IMR-90 (cell line): ENCODE measurements at places on chromosomes 11 and 22. TPM values are rescaled to one million over a fixed set of nuclear protein-coding genes. Genes with fewer than 3 reads are reported as not detected.
A peak's percentile ranks its signal among the peaks of the same experiment; 100 is the strongest.

MIOX gene
- not detected in 2 replicates for polyA plus RNA-seq

SLC22A25 gene
- not detected in 2 replicates for polyA plus RNA-seq

DDIAS gene
- 4.3 and 4.6 TPM in 2 replicates for polyA plus RNA-seq

DNA sequence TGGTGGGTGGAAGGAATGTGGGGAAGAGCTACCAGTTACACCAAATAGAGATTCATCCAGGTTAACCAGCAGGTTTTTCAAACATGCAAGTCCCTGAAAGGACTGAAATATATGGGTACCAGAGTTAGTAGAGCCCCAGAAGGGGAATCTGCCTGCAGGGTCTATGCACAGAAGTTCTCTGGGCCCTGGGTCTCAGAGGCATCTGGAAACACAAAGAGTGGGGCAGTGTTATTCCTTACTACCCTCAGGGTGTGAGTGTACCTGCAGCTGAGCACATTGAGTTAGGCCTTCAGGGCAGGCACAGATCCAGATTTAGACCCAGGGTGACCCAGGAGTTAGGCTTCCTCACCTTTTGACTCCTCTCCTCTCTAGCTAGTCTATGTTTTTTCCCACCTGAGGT is 43.9 kb upstream of the SWAP70 start:
- H3K27ac ChIP-seq, result no peak overlapping the region
- H3K27me3 ChIP-seq, result no peaks in the 10 kb centered on the region

GRCh38 chr11:96062134-96062533 is 138.2 kb upstream of the MTMR2 start:
- H3K36me3 ChIP-seq, result no peaks in the 10 kb centered on the region; the same call in 1 of the 2 replicates
- peak; percentile 51 for DNase-seq
- H3K4me3 ChIP-seq, result no peak overlapping the region
- H3K4me1 ChIP-seq, result peaks cover 17% of the 10 kb centered on the region
- H3K27me3 ChIP-seq, result no peaks in the 10 kb centered on the region

- 0 out of 2 replicates have a peak, but pooled peaks cover 3% of the 10 kb centered on the region for H3K4me1 ChIP-seq
- no peak overlapping the region for H3K27ac ChIP-seq
- peaks cover 1% of the 10 kb centered on the region; the same call in 1 of the 2 replicates for H3K36me3 ChIP-seq
- DNase-seq, result peak; percentile 13
These were observed 2.3 kb downstream of the EXT2 start for GRCh38 chr11:44097821-44098220.

MS4A7 gene
- not detected in 2 replicates for polyA plus RNA-seq

LMO1 gene
- polyA plus RNA-seq, result not detected in 2 replicates

DNA sequence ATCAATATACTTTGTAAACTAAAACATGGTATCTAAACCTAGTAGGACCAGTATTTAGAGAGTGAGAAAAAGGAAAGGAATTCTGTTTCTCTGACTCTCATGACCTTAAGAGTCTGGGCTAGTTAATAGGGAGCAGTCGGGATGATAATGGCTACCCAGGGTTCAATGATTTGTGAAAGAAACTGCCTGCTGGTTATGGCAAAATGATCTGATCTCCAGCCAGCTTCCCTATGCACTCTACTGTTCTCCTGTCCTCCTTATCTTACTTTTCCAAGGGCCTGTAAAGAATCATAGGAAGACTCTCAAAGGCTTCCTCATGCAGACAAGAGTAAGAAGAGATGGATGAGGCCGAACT is 193.1 kb upstream of the PITPNB start:
- DNase-seq, result no peak
- no peak overlapping the region for H3K27ac ChIP-seq
- H3K4me3 ChIP-seq, result no peak overlapping the region
- peaks cover 9% of the 10 kb centered on the region; the same call in 1 of the 2 replicates for H3K36me3 ChIP-seq
- peaks cover 20% of the 10 kb centered on the region for H3K4me1 ChIP-seq
- H3K27me3 ChIP-seq, result no peaks in the 10 kb centered on the region

DNA sequence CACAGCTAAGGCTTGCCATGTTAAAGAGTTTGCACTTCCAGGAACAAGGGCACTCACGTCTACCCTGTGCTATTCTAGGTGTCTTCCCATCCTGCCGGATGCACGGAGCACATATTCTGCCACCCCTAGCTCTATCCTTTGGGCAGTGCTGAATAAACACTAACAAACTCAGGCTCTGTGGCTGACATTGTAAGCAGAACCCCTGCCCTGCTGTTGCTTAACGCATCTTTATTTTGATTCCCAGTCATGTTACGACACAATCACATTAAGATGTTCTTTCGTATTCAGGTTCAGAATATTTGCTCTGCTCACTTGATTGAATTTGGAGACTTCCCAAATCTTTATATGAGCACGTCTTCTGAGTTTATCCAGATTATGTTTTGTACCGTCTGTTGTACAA is 3.7 kb upstream of the HDHD5 start:
- peaks cover 2% of the 10 kb centered on the region; the same call in 1 of the 2 replicates for H3K27me3 ChIP-seq
- H3K36me3 ChIP-seq, result no peaks in the 10 kb centered on the region
- H3K4me3 ChIP-seq, result no peak overlapping the region
- no peak overlapping the region for H3K27ac ChIP-seq

FOLR3 gene
- 0.27 and 0.29 TPM in 2 replicates for polyA plus RNA-seq

LRRC32 gene
- 13.0 and 13.7 TPM in 2 replicates for polyA plus RNA-seq

- no peak overlapping the region for H3K27ac ChIP-seq
These were observed 153.7 kb downstream of the FEZ1 start for GRCh38 chr11:125342281-125342930.

GRCh38 chr11:76162336-76163288 is 43.7 kb downstream of the WNT11 start:
- peaks cover 55% of the 10 kb centered on the region for H3K27me3 ChIP-seq
- no peak overlapping the region for H3K27ac ChIP-seq
- peaks cover 4% of the 10 kb centered on the region; the same call in 1 of the 2 replicates for H3K4me1 ChIP-seq
- no peaks in the 10 kb centered on the region for H3K36me3 ChIP-seq
- DNase-seq, result no peak

DNA sequence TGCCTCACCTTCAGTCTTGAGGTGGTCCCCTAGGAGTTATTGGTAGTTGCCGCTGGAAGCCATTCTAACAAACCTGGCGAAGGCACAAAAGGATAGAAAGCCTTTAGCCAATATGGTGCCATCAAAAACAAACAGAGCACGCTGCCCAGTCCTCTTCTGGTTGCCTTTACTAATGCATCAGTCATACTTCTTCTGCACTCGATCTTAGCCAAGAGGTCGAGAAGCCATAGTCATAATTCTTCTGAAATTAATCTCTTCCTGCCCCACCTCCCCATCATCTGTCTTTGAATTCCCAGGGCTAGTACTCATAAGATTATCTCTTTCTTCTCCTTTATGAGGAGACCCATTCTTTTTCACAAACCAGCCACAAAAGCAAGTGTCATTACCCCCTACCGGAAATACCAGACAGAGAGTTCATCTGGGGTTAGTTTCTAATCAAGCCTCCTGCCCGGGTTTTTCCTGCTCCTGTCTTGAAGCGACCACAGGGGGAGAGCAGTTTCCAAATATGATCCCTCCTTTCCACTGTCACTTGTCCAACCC is 21.4 kb upstream of the EHF start:
- H3K4me1 ChIP-seq, result peaks cover 19% of the 10 kb centered on the region
- no peak overlapping the region for H3K4me3 ChIP-seq
- no peaks in the 10 kb centered on the region for H3K36me3 ChIP-seq
- H3K27ac ChIP-seq, result peak overlapping the region; percentile 47; the same call in 1 of the 2 replicates
- no peaks in the 10 kb centered on the region for H3K27me3 ChIP-seq
- peak; percentile 79 for DNase-seq

GRCh38 chr11:123544631-123545375 is 109.6 kb downstream of the SCN3B start:
- no peak overlapping the region for H3K4me3 ChIP-seq
- DNase-seq, result no peak
- no peaks in the 10 kb centered on the region for H3K36me3 ChIP-seq
- H3K27me3 ChIP-seq, result no peaks in the 10 kb centered on the region

GRCh38 chr11:26078231-26078821 is 253.6 kb upstream of the ANO3 start:
- no peaks in the 10 kb centered on the region for H3K4me1 ChIP-seq
- no peaks in the 10 kb centered on the region for H3K36me3 ChIP-seq
- peak; percentile 34 for DNase-seq

DNA sequence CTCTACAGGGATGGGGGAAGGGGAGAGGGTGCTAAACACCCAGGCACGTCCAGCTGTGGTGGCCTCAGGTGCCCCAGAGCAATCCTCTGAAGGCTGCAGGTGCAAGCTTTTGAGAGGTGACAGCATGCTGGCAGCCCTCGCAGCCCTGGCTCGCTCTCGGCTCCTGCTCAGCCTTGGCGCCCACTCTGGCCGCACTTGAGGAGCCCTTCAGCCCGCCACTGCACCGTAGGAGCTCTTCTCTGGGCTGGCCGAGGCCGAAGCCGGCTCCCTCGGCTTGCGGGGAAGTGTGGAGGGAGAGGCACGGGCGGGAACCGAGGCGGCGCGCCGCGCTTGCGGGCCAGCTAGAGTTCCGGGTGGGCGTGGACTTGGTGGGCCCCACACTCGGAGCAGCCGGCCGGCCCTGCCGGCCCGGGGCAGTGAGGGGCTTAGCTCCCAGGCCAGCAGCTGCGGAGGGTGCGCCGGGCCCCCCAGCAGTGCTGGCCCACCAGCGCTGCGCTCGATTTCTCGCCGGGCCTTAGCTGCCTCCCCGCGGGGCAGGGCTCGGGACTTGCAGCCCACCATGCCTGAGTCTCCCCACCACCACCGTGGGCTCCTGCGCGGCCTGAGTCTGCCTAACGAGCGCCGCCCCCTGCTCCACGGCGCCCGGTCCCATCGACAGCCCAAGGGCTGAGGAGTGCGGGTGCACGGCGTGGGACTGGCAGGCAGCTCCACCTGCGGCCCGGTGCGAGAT is 112.1 kb downstream of the TRIM29 start:
- no peak overlapping the region for H3K4me3 ChIP-seq
- no peak for DNase-seq
- H3K4me1 ChIP-seq, result no peaks in the 10 kb centered on the region

DNA sequence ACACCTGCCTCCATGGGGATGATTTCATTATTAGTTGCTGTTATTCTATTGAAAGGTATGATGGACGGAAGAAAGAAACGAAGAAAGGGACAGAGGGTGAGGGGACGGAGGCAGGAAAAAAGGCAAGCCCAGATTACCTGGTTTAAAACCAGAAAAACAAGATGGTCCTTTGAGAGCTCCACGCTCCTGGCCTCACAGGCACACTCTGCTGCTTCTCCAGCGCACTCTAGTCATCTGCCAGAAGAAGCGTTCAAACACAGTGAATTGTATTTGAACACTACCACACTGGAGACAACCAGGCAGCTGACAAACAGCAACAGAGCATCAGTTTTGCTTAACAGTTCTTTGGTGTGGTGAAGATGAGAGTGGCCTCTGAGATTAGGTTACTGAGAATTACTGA is 216.9 kb downstream of the CADM1 start:
- peaks cover 5% of the 10 kb centered on the region; the same call in 1 of the 2 replicates for H3K4me1 ChIP-seq
- no peak for DNase-seq
- H3K27ac ChIP-seq, result no peak overlapping the region
- H3K4me3 ChIP-seq, result no peak overlapping the region

SERPING1 gene
- 27.5 and 30.7 TPM in 2 replicates for polyA plus RNA-seq

DNA sequence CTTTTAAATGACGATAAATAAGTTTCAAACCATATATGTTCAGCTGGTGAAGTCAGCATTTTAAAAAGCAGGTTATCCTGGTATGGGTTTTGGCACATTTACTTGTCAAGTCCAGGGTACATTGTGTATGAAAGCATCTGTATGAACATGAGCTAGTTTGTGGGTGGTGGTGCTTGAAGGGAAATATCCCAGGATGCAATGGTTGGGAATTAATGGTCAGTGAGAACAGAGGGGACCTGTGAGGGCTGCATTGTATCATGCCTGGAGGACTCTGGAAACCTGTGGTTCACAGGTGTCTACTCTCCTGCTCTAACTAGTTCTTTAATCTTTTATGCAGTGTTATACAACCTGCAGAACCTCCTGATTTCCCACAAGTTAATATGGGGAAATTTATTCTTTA is 5.8 kb downstream of the DEPDC7 start:
- H3K27me3 ChIP-seq, result no peaks in the 10 kb centered on the region
- no peak overlapping the region for H3K27ac ChIP-seq
- H3K4me1 ChIP-seq, result peaks cover 2% of the 10 kb centered on the region; the same call in 1 of the 2 replicates
- no peak for DNase-seq
- no peak overlapping the region for H3K4me3 ChIP-seq
- H3K36me3 ChIP-seq, result no peaks in the 10 kb centered on the region

XKR3 gene
- polyA plus RNA-seq, result not detected in 2 replicates

CARD16 gene
- 24.9 and 29.2 TPM in 2 replicates for polyA plus RNA-seq

SCGB1D2 gene
- polyA plus RNA-seq, result not detected in 2 replicates

DNA sequence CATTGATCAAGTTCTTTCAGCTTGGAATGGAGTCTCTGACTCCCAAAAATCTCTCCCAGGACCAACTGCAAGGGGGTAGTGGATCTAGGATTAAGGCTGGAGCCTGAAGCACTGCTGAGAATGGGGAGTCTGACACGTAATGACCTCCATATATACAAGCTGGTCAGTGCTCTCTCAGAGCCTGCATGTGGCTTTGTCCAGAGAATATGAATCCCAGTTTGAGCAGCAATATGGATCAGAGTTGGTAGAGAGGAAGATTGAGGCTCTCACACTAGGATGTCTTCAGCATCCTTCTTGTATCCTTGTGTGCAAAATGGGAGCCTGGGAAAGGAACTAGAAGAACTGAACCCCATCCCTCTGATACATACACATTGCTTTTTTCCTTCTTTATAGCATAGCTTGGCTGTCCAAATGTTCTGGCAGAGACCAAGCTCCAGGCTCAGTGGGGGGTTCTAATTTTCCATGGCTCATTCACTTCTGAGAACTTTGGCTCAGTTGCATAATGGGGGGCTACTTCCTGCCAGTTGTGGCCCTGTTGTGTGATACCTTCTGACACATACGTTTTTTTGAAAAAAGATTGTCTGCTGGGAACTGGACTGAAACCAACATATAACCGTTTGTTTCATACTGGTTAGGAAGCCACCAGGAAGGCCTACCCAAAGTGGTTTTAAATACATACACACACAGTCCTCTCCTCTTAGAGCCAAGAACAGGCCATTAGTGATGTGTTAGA is 138.2 kb downstream of the ETS1 start:
- H3K36me3 ChIP-seq, result no peaks in the 10 kb centered on the region
- H3K27me3 ChIP-seq, result no peaks in the 10 kb centered on the region
- H3K4me1 ChIP-seq, result peaks cover 13% of the 10 kb centered on the region

SLC22A9 gene
- not detected in 2 replicates for polyA plus RNA-seq

PRR33 gene
- not detected in 2 replicates for polyA plus RNA-seq

GRCh38 chr11:68867066-68867465 is 25.4 kb upstream of the CPT1A start:
- H3K4me1 ChIP-seq, result no peaks in the 10 kb centered on the region
- H3K27ac ChIP-seq, result no peak overlapping the region
- DNase-seq, result no peak
- H3K27me3 ChIP-seq, result peaks cover 23% of the 10 kb centered on the region
- no peaks in the 10 kb centered on the region for H3K36me3 ChIP-seq
- H3K4me3 ChIP-seq, result no peak overlapping the region

HSPB2 gene
- 0.55 and 1.0 TPM in 2 replicates for polyA plus RNA-seq

MYRF gene
- 10.6 and 10.7 TPM in 2 replicates for polyA plus RNA-seq

DNA sequence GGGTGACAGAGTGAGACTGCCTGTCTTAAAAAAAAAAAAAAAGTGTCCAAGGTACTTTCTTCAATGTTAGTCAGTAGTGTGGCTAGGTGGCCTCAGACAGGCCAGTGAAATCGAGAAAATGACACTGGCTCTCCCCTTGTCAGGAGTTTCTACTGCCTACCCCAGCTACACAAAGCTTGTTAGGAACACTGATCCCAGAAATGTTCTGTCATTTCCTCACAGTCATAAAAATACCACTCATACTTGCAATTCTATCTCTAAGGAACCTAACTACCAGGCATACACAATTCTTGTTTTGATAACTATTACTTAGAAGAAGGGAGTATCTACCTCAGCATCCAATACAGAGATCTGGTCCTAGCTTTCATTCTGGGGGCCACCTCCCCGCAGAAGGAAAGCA is 31.3 kb downstream of the ATP6V1E1 start:
- DNase-seq, result peak; percentile 42
- H3K36me3 ChIP-seq, result peaks cover 59% of the 10 kb centered on the region
- peak overlapping the region; percentile 41; the same call in 1 of the 2 replicates for H3K27ac ChIP-seq
- H3K4me3 ChIP-seq, result no peak overlapping the region

LRRC55 gene
- polyA plus RNA-seq, result not detected in 2 replicates

SCGB1A1 gene
- polyA plus RNA-seq, result not detected in 2 replicates

STK33 gene
- polyA plus RNA-seq, result 2.4 and 2.6 TPM in 2 replicates
